ENCODE measurements at places on chromosomes 5 and 9.

- DNase-seq: no peak
Measured at GRCh38 chr5:73764586-73764985, 138.6 kb downstream of the ARHGEF28 start.

DNA sequence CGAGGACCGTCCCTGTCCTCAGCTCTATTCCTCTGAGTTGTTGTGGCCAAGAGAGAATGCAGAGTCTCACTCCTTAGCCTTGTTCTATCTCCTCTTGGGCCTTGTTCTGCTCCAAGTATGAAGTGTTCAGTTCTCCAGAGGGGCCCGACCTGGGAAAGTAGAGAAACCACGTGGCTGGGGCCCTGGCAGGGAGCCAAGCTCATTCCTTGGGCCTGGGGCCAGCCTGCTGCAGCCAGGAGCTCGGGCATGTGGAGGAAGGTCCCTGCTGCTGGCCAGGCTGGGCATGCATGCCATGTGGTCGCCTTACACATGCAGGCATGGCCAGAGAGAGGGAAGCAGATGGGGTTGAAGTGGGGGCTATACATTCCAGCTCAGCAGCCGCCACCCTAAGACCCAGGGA, 60.7 kb downstream of the COL27A1 start:
- no peak for DNase-seq

DNA sequence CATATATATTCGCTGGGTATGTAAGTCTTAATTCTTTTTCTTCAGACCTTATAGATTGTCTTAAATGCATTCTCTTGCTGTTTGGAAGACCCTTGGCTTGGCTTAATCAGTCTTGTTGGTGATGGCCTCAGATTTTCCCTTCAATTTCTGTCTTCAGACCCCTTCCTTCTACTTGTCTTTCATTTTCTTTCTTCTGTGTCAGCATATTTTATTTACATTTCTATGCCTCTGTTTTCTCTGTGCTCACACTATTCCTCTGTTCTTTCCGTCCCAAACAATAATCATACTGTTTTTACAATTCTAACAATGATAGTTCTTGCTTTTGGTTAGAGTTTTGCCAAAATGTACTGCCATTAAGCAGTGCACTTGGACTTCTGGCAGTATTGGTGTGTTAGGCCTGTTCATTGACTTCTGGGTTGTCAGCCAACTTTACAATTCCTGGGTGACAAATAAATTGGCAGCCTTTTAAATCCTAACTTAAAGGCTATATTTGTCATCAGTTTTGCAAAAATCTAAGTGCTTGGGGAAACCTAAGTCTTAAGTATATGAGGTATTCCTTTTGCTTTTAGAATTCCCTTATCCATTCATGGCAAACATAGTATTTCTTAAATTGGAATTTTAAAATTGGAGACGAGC, 8.0 kb downstream of the SRFBP1 start:
- no peak for DNase-seq

GRCh38 chr5:79893485-79893884, 97.6 kb downstream of the MTX3 start:
- DNase-seq: no peak

All from CD4-positive, CD25-positive, alpha-beta regulatory T cell (primary cell).